ENCODE measurements at places on chromosomes 4 and X. TPM values are rescaled to one million over a fixed set of nuclear protein-coding genes. Genes with fewer than 3 reads are reported as not detected.

GRCh38 chr4:154731756-154732155, 12.0 kb upstream of the LRAT start:
- H3K27ac ChIP-seq = no peak overlapping the region
- H3K36me3 ChIP-seq = no peaks in the 10 kb centered on the region
- no peak for DNase-seq
- H3K4me3 ChIP-seq = no peak overlapping the region
- no peaks in the 10 kb centered on the region for H3K4me1 ChIP-seq

DNA sequence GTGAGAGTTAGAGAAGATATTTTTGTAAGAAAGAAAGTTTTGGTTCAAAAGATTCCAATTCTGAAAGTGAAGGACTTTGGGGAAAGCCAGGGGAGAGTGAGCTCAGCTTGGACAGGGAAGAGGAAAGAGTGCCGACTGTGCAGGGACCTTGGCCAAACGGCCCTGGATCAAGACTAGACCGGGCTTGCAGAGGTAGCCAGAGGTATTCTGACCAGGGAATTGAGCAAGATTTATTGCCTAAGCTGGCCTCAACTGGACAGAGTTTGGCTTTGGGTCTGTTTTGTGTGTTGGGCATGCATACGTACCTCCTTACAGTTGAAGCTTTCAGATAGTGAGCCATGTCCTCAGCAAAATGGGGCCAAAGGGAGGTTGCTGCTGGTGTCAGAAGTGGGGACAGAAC, 11.6 kb downstream of the PLAC1 start:
- H3K4me1 ChIP-seq = no peaks in the 10 kb centered on the region
- H3K27ac ChIP-seq = no peak overlapping the region
- DNase-seq = no peak

DNA sequence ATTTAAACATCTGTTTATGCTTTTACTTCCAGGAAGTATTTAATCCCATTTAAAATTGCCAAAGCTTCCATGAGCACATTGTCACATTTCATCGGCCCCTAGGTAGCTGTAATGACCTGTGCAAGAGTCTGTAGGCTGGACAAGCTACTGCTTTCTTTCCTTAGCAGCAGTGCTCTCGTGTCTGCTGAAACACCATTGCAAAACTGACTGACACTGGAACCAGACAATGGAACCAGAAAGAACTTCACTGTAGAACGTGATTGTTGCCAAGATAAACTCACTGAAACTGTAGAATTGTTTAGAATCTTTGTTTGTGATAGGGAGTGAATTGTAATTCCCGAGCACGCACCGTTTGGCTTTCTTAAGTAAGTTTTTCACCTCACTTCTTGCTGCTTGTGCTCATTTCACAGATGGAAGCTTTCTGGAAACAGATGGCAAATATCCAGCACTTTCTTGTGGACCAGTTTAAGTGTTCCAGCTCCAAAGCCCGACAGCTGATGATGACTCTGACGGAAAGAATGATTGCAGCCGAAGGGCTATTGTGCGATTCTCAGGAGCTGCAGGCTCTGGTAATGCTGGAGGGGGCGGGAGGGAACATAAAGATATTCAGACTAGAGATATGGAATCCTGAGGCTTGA, 36.9 kb downstream of the EVC start:
- H3K4me3 ChIP-seq = no peak overlapping the region
- H3K27ac ChIP-seq = no peak overlapping the region

GRCh38 chrX:128460835-128461234, 408.6 kb upstream of the ACTRT1 start:
- no peaks in the 10 kb centered on the region for H3K36me3 ChIP-seq
- DNase-seq = no peak
- H3K4me1 ChIP-seq = no peaks in the 10 kb centered on the region
- H3K4me3 ChIP-seq = no peak overlapping the region
- H3K27ac ChIP-seq = no peak overlapping the region

Gene MAP7D2
- 0.47 TPM for total RNA-seq

DNA sequence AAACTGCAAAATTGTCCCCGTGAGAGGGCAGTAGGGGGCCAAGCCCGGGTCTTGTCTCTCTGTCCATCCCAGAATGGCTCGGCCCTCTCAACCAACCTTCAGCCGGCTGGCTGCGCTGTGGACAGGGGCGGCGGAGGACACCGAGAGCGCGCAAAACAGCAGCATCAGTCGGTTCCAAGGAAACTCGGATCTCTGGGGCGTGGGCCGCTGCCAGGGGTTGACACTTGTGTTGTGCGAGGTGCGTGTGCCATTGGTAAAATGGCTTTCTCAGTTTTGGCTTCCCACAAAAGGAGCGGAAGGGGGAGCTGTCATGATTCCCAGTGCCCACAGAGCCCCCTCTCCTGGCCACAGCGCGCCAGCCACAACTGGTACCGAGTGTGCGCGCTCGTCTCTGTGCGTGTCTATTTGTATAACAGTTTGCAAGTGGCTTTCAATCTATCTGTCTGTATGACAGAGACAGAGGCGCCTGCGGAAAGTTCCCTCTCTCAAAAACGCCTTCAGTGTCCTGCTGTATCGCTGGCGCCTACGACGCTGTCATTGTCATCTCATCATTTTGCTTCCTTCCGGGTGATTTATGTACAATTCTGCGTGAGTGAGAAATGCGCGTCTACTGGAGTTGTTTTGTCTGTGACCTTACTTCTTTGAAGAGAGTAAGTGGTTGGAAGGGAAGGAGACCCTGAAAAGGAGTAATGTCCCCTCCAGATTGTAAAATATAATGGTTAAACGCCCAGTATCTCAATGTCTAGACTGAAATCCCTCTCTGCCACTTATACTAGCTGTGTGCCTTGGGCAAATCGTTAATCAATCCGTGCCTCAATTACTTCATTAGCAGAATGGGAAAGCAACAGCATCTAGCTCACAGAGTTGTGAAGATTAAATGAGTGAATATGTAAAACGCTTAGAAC, 1.8 kb downstream of the DKK2 start:
- peaks cover 32% of the 10 kb centered on the region for H3K4me1 ChIP-seq
- H3K27me3 ChIP-seq = peaks cover 39% of the 10 kb centered on the region
- H3K4me3 ChIP-seq = peak overlapping the region; percentile 58
- no peak overlapping the region for H3K27ac ChIP-seq
- no peaks in the 10 kb centered on the region for H3K36me3 ChIP-seq
- DNase-seq = peak; percentile 12

DNA sequence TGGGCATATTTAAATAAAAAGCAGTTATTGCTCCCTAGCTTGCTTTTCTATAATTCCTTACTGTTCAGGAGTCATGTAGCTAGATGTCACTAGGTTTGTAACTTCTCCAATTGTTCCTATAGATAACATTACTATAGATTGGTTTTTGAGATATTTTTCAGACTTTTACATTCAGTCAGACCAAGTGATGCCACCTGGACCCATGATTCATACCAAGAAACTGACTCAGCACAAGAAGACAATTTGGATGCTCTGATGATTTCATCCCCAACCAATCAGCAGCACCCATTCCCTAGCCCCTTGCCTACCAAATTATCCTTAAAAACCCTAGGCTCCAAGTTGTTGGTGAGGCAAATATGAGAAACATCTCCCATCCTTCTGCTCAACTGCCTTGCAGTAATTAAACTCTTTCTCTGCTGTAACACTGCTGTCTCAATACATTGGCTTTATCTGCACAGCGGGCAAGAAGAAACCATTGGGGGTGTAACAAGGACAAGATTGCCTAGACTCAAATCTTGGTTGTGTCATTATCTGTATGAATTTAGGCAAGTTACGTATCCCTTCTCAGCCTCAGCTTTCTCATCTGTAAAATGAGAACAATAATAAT, 11.8 kb upstream of the NEIL3 start:
- DNase-seq = no peak
- no peaks in the 10 kb centered on the region for H3K4me1 ChIP-seq
- no peaks in the 10 kb centered on the region for H3K36me3 ChIP-seq
- no peak overlapping the region for H3K4me3 ChIP-seq
- H3K27me3 ChIP-seq = no peaks in the 10 kb centered on the region

DNA sequence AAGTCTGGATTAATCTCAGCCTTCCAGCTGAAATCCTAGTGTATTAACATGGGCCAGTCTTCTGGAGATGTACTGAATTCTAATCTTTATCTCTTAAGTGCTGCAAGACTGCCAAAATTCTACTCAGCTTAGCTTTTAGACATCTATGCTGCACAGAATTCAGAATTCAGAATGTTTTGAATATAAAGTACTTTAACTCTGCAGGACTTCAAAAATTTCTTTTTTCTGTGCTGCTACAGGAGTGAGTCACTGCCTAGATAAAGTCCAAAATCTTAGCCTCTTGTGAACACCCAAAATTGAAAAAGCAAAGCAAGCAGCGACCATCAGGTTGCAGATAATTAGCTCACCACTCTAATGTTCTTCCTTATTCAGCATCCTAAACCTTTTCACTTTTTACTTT, 1092.6 kb upstream of the PCDH10 start:
- no peaks in the 10 kb centered on the region for H3K27me3 ChIP-seq
- no peak for DNase-seq
- H3K4me1 ChIP-seq = no peaks in the 10 kb centered on the region
- no peak overlapping the region for H3K27ac ChIP-seq
- H3K4me3 ChIP-seq = no peak overlapping the region
- H3K36me3 ChIP-seq = no peaks in the 10 kb centered on the region

DNA sequence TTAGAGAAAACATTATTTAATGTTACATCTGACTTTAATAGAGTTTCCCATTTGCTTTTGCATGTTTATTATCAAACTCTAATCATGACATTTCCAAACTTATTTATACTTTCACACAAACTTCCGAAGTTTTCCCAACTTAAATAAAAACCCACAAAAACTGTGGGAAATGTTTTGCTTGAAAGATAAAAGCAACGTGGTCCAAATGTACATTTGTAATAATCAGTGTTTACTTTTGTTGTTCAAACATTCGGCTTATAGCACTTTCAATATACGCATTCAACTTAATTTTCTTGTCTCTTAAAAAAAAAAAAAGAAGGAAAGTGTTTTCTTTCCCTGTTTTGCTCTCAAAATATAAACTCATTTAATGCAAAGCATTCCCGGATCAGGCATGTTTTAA, 51.0 kb downstream of the STX18 start:
- no peaks in the 10 kb centered on the region for H3K4me1 ChIP-seq
- no peak overlapping the region for H3K27ac ChIP-seq
- H3K4me3 ChIP-seq = no peak overlapping the region
- no peaks in the 10 kb centered on the region for H3K36me3 ChIP-seq

DNA sequence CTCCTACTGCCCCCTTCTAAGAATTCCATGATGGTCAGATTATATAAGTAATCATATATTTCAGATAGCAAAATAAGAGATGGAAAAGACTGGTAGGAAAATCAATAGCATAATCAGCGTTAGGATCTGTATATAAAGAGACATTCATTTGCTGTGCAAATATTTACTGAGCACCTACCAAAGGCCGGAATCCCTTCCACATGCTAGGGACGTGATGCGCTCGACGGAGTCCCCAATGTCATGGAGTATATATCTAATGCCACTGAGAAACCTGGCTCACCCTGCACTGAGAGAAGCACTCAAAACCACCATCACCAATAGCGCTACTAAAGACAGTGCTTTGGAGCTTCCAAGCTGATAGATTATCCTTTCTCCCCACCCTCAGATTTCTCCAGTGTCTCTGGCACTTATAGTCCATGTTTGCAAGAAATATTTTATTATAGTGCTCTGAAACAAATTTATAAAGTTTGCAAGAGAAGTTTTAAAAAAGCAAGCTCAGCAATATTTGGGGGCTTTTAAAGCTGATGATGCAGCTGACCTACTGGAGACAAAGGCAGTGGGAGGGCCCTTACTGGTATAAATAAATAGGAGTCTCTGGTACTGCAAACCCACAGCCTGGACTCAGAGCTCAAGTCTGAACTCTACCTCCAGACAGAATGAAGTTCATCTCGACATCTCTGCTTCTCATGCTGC, at the start of gene CXCL13:
Gene CXCL13 (plus strand): TSS at position 611 of the 693 bp plus-strand sequence. CDS start 46 bp downstream, at position 657.
- no peaks in the 10 kb centered on the region for H3K36me3 ChIP-seq
- no peak within 1 kb of the TSS for H3K27ac ChIP-seq
- DNase-seq = no peak
- H3K4me1 ChIP-seq = peaks cover 4% of the 10 kb centered on the region
- H3K4me3 ChIP-seq = no peak within 1 kb of the TSS

Gene TLR6
- 0.29 TPM for total RNA-seq

Gene POLN
- 0.86 TPM for total RNA-seq

GRCh38 chr4:110248100-110248499, 49.7 kb upstream of the ELOVL6 start:
- H3K4me1 ChIP-seq = no peaks in the 10 kb centered on the region
- no peaks in the 10 kb centered on the region for H3K36me3 ChIP-seq
- no peak overlapping the region for H3K4me3 ChIP-seq
- H3K27me3 ChIP-seq = no peaks in the 10 kb centered on the region

Gene ADH1B
- 67.9 TPM for total RNA-seq

Gene CNKSR2
- total RNA-seq = 0.44 TPM

Gene MFSD8
- 5.6 TPM for total RNA-seq

Gene ARSJ
- total RNA-seq = 0.62 TPM

Gene PRSS12
- total RNA-seq = 0.29 TPM

Data from gastrocnemius medialis (tissue), 4 donors.